Activated CD4-positive, alpha-beta T cell treated with anti-CD3 and anti-CD28 coated beads for 1 hour (primary cell): ENCODE measurements at places on chromosomes 3 and 15.
A peak's percentile ranks its signal among the peaks of the same experiment; 100 is the strongest.

GRCh38 chr15:94001255-94001801 is 230.0 kb upstream of the MCTP2 start:
- DNase-seq = no peak

DNA sequence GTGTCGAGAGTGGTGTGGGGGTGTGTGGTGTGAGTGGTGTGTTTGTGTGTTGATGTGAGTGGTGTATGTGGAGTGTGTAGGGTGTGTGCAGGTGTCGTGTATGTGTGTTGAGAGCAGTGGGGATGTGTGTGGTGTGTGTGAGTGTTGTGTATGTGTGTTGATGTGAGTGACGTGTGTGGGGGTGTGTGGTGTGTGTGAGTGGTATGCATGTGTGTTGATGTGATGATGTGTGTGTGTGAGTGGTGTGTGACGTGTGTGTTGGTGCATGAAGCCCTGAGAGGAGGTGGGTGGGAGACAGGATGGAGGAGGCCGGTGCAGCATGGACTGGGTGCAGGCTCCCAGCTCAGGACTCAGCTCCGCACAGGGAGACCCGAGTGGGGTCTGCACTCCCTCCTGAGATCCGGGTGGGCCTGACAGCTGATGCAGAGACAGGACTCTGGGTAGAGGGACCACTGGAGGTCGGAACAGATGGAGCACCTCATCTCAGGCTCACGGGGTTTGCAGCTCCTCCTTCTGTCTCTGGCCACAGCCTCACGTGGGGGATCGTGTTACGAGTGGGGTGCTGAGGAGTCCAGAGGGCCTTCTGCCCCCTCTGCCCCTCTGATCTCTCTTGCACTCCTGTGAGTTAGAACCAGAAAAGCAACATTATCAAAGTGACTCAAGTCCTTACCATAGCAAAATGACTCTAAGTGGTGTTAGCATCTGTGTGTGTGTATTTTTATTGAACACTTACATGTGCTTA is 41.3 kb downstream of the ARNT2 start:
- no peak for DNase-seq

- no peak for DNase-seq
Observed at GRCh38 chr3:78870484-78870883, 897.3 kb downstream of the ROBO1 start.

DNA sequence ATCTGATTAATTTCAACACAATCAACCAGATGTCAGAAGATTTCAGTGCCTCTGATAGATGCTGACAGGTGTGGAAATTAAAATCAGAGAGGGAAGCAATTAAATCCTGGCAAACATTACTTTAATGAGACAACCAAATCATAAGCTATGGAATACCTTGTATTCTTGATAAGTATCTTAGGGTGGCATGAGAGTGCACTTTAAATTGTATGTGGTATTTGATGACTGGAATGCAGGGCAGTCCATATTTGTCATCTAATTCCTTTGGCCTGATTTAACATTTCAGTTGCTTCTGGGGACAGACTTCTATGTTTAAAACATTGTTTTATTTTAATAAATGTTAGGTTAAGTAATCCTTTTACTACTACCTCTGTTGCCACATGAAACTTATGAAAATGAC is 184.1 kb downstream of the LPP start:
- DNase-seq = no peak

- DNase-seq = no peak
Observed at GRCh38 chr15:77053709-77054108, 17.2 kb downstream of the TSPAN3 start.

DNA sequence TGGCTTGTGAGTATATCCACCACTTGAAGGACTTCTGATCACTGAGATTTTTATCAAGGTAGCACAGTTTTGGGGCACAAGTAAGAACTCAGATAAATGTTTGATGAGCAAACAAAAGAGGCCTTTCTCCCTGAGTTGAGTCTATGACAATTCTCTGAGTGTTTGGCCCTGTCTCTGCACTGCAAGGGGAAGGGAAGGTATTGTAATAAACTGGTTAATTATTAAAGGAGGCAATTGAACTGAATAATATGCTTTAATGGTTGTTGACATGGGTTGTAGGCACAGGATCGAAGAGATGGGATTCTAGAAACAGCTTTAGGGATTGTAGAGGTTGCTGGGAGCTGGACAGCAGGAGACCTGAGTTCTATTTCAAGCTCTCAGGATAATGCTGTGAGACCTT is 95.0 kb upstream of the MRPL3 start:
- no peak for DNase-seq

DNA sequence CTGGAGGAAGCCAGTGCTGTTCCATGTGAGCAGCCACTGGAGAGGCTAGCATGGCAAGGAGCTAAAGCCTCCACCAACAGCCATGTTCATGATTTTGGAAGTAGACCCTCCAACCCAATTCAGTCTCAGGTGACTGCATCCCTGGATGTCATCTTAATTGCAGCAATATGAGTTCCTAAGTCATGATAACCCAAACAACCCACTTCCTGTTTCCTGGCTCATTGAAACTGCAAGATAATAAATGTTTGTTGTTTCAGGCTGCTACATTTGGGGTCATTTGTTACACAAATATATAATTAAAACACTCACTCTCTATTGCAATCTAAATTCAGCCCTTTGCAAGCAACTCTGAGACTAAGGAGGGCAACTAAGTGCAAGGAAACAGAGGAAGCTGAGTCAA is 62.4 kb upstream of the SLC24A5 start:
- no peak for DNase-seq

DNA sequence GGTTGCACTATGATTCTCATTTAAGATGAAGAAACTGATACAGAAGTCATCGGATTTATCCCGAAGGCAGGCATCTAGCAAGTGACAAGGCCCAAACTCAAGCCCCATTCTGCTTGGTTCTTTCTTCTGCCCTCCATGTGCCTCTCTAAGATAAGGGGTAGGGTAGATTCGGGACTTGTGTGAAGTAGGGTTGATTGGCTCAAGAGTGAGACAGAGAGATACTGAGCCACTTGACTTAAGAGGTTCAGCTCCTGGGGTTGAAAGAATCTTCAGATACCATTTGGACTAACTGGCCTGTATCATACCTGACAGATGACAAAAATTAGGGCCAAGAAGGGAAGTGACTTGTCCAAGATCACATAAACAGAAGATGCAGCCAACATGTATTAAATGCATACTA is 891 bp downstream of the RFT1 start:
- DNase-seq = no peak

DNA sequence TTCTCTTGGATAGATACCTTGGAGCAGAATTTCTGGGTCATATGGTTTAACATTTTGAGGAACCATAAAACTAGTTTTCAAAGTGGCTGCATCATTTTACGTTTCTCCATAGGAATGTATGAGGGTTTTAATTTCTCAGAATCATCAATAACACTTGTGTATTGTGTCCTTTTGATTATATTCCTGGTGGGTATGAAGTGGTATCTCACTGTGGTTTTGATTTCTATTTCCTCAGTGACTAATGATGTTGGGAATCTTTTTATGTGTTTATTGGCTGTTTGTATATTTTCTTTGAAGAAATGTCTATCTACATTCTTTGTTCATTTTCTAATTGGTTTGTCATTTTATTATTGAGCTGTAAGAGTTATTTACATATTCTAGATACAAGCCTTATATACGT is 28.8 kb downstream of the CDIN1 start:
- DNase-seq = no peak

GRCh38 chr15:89358755-89359439 is 24.3 kb upstream of the POLG start:
- peak; percentile 77 for DNase-seq

- no peak for DNase-seq
Observed at GRCh38 chr3:197298945-197299854, 788 bp upstream of the DLG1 start.

DNA sequence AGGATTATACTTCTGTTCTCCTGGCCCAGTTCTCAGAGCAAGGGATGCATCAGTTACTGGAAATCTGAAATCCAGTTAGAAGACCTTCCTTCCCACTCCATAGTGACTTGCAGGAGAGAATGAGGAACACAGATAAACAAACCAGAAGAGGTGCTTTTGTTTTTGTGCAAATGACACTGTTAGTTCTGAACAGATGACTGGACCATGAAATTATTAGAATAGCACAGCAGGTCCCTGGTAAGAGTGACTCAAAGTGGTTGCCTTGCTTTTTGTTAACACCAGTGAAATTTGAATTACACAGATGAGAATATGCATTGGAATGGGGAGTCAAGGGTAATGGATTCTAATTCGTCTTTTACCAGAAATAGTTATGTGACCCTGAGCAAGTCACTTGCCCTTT is 30.4 kb upstream of the LRIG1 start:
- no peak for DNase-seq

DNA sequence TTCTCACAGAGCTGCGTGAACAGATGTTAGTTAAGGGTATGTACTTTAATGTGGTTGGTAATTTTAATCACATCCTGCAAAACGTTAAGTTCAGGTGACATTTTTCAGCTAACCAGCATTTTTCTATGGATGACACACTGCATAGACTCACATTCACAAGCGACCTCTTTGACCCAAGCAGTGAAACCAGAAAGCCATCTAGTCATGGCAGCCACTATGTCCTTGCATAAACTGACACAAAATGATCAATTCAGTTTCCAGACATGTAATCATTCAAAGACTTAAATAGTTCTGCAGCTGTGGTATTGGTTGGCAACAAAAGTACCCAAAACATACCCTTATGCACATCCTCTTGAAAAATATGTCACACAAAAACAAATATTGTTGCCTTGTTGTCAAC is 7.4 kb upstream of the CAPN7 start:
- no peak for DNase-seq

DNA sequence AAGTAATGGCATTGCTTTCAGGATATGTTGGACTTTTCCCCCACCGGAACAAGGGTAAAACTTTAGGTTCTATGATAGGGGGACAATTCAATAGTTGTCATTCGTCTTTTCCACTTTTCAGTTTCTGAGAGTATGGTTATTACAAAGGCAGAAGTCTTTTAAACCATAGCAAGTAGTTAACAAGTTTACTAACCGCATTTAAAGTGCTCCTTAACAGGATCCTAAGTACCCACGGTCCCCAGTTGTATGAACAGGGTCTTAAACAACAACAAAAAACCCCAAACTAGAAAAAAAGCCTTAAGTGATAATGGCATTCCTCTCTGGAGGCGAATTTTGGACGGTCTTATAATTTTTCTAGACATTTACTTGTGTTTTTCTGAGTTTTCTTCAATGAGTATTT is 831 bp downstream of the IFT57 start:
- no peak for DNase-seq

DNA sequence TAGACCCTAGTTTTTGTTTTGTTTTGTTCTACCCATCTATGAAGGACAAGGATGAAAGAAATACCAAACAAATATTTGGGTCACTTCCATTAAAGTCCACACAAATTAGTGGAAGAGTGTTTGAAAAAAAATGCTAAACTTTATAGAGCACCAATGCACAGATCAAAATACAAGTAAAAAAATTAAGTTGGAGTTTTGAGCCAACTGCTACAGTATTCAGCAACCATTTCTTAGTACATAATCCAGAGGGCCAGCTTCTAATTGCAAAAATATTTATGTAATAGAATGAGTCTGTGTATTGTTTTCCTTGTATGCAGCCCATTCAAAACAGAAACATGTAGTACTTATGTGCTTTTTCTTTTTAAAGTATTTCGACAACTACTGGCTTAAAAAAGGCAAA is 121.1 kb downstream of the CBLB start:
- no peak for DNase-seq

DNA sequence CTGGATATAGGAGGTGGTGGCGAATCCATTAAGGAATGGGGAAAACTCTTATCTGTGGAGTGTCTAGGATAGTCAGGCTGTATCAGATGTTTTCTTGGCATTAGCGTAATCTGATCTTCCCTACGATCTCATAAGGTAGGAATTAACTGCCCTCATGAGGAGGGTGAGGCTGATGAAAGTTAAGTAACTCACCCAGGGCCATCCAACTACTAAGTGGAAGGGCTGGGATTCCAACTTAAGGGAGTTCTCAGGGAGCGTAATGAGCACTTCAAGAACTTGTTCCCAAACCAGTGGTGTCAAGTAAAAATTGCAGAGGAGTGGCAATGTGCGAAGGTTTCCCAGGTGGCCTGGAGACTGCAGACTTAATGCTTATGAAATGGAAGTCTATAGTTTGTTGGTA is 55.9 kb upstream of the OSBPL11 start:
- no peak for DNase-seq

- no peak for DNase-seq
Observed at GRCh38 chr3:194470615-194471014, 16.2 kb downstream of the ATP13A3 start.
